Right lobe of liver (tissue), 6 donors: ENCODE measurements at places on chromosomes 2 and 18. TPM values are rescaled to one million over a fixed set of nuclear protein-coding genes. Genes with fewer than 3 reads are reported as not detected.
A peak's percentile ranks its signal among the peaks of the same experiment; 100 is the strongest.

- H3K4me1 ChIP-seq = no peaks in the 10 kb centered on the region
- no peaks in the 10 kb centered on the region for H3K27me3 ChIP-seq
- H3K27ac ChIP-seq = peak overlapping the region; percentile 78
- peak overlapping the region; percentile 76 for H3K4me3 ChIP-seq
- H3K36me3 ChIP-seq = no peaks in the 10 kb centered on the region
Observed at GRCh38 chr18:35289293-35289692, 736 bp downstream of the ZSCAN30 start.

DNA sequence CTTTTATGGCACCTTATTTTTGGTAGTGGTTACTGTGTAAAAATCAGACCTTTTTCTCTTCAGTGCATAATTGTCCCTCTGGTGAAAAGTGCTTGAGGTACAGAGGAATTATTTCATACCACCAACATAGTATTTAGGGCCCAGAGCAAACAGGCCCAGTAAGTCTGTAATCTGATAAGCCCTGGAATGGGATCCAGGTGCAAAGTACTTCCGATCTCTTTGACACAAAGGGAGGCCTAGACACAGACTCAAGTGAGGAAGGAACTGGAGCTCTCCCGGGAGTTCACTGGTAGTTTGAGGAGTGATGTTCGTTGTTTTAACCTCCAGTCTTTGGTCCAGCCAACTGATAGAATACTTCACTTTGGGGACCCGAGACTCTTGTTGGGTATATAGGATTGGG is 57.4 kb downstream of the RAB31 start:
- H3K4me1 ChIP-seq = no peaks in the 10 kb centered on the region
- H3K36me3 ChIP-seq = no peaks in the 10 kb centered on the region
- H3K27me3 ChIP-seq = no peaks in the 10 kb centered on the region
- H3K27ac ChIP-seq = no peak overlapping the region
- DNase-seq = no peak

- no peak for DNase-seq
- no peaks in the 10 kb centered on the region for H3K27me3 ChIP-seq
- H3K36me3 ChIP-seq = no peaks in the 10 kb centered on the region
- H3K4me1 ChIP-seq = no peaks in the 10 kb centered on the region
- H3K27ac ChIP-seq = no peak overlapping the region
Observed at GRCh38 chr2:157471078-157471477, 27.2 kb upstream of the CYTIP start.

GRCh38 chr2:216491793-216492596 is 6.6 kb upstream of the RPL37A start:
- H3K27me3 ChIP-seq = no peaks in the 10 kb centered on the region
- H3K27ac ChIP-seq = no peak overlapping the region
- DNase-seq = no peak
- H3K4me3 ChIP-seq = no peak overlapping the region
- no peaks in the 10 kb centered on the region for H3K36me3 ChIP-seq

DNA sequence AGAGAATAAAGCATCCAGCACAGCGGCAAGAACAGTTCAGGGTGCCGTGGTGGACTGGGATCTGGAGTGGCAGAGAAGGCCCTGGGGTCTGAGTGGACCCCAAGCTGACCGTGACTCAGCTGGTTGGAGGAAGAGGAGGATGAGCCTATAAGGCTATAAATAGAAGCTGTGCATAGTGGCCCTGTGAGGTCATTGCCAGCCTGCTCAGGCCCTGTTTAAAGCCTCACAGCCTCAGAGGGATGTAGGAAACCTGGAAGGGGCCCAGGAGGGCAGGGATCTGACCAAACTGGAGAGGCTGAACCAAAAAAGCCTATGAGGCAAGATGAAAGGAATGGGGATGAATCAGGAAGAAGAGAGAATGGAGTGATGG is 11.3 kb upstream of the DES start:
- no peaks in the 10 kb centered on the region for H3K27me3 ChIP-seq
- no peaks in the 10 kb centered on the region for H3K4me1 ChIP-seq
- H3K4me3 ChIP-seq = no peak overlapping the region
- DNase-seq = no peak

DNA sequence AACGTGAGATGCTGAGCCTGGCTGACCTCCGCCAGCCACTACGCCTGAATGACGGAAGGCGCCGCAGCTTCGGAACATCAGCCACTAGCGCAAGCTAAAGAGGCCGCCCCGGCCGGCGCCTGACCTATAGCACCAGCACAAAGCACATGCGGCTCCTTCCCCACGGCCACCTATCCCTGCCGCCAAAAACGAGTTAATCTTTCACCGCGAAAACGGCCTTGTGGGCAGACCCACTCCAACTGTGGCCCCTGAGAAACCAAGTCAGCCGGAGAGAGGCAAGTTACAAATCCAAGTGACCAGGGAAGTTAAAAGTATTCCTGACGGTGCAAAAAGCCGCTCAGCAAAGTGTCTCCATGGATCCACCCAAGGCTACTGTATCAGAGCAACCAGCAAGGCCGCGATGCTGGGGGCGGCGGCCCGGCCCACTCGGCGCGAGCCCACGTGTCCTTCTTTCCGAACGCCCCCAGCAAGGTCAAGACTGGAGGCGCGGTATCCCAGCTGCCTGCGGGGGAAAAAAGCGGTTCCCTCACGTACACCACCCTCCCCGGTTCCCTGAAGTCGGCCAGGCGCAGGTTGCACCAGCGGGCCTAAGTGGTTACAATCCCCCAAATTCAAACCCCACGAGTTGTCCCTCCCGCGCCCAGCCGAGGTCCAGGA is 575 bp downstream of the HSPD1 start:
- peak overlapping the region; percentile 70 for H3K4me3 ChIP-seq
- no peaks in the 10 kb centered on the region for H3K27me3 ChIP-seq
- peak; percentile 78 for DNase-seq
- peaks cover 5% of the 10 kb centered on the region for H3K36me3 ChIP-seq

DNA sequence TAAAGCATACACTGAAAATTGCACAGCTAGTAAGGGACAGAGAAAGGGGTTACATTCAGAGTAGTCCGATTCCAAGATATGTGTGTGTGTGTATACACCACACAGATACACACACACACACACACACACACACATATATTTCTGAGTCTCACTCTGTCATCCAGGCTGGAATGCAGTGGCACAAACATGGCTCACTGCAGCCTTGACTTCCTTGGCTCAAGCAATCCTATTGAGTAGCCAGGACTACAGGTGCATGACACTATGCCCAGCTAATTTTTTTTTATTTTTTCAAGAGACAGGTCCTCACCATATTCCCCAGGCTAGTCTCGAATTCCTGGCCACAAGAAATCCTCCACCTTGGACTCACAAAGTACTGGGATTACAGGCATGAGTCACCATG is 68.1 kb upstream of the ITPRID2 start:
- no peaks in the 10 kb centered on the region for H3K27me3 ChIP-seq
- H3K4me3 ChIP-seq = no peak overlapping the region
- H3K27ac ChIP-seq = no peak overlapping the region
- no peaks in the 10 kb centered on the region for H3K36me3 ChIP-seq
- DNase-seq = no peak

DNA sequence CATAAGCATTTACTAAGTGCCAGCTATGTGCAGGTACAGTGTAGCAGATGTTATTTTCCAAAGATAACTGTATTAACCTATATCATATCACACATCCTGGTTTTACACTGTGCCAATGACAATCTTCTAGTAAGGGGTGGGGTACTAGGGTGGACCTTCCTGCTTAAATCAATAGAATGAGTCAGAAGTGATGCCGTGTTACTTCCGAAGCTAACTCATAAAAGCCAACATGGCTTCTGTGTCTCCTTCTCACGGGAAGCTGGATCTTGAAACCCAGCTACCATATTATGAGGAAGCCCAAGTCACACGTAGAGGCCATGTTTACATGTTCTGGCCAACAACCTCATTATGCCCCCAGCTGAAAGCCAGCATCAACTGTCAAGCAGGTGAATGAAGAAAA is 59.1 kb downstream of the MRPL33 start:
- H3K27ac ChIP-seq = no peak overlapping the region
- peaks cover 8% of the 10 kb centered on the region for H3K36me3 ChIP-seq
- no peak overlapping the region for H3K4me3 ChIP-seq
- no peak for DNase-seq
- no peaks in the 10 kb centered on the region for H3K4me1 ChIP-seq

GRCh38 chr2:169569948-169570347 is 3.7 kb downstream of the FASTKD1 start:
- DNase-seq = no peak
- H3K27ac ChIP-seq = no peak overlapping the region
- no peaks in the 10 kb centered on the region for H3K36me3 ChIP-seq
- H3K4me1 ChIP-seq = no peaks in the 10 kb centered on the region
- no peaks in the 10 kb centered on the region for H3K27me3 ChIP-seq

- no peak for DNase-seq
- no peaks in the 10 kb centered on the region for H3K27me3 ChIP-seq
- no peaks in the 10 kb centered on the region for H3K36me3 ChIP-seq
- H3K4me1 ChIP-seq = no peaks in the 10 kb centered on the region
- no peak overlapping the region for H3K27ac ChIP-seq
Observed at GRCh38 chr2:67867735-67868134, 195.1 kb downstream of the C1D start.

GRCh38 chr2:59658906-59659635 is 894.4 kb downstream of the BCL11A start:
- no peak overlapping the region for H3K27ac ChIP-seq
- H3K27me3 ChIP-seq = no peaks in the 10 kb centered on the region
- no peaks in the 10 kb centered on the region for H3K4me1 ChIP-seq
- DNase-seq = no peak
- no peaks in the 10 kb centered on the region for H3K36me3 ChIP-seq

GRCh38 chr18:39491408-39491807 is 1925.8 kb upstream of the CELF4 start:
- no peaks in the 10 kb centered on the region for H3K27me3 ChIP-seq
- no peaks in the 10 kb centered on the region for H3K36me3 ChIP-seq
- H3K4me3 ChIP-seq = no peak overlapping the region
- no peaks in the 10 kb centered on the region for H3K4me1 ChIP-seq

DNA sequence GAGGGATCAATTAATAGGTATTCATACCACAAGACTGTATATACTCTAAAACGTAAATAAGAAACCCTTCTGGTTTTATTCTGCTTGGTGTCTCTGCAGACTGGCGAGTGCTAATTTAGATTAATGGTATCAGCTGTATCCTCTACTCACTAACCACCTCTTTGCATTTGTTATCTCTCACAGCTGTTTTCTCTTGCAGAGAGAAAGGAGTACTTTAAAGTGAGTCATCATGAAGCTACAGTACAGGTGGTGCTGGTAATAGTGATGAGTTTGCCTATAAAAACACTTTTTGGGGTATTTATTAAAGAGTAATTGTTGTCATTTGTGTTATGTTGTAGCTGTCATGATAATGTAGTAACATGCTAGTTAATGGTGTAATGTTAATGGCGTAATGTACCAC is 147.7 kb downstream of the NETO1 start:
- no peaks in the 10 kb centered on the region for H3K36me3 ChIP-seq
- H3K4me1 ChIP-seq = no peaks in the 10 kb centered on the region
- no peak overlapping the region for H3K27ac ChIP-seq
- no peak overlapping the region for H3K4me3 ChIP-seq
- no peaks in the 10 kb centered on the region for H3K27me3 ChIP-seq

DNA sequence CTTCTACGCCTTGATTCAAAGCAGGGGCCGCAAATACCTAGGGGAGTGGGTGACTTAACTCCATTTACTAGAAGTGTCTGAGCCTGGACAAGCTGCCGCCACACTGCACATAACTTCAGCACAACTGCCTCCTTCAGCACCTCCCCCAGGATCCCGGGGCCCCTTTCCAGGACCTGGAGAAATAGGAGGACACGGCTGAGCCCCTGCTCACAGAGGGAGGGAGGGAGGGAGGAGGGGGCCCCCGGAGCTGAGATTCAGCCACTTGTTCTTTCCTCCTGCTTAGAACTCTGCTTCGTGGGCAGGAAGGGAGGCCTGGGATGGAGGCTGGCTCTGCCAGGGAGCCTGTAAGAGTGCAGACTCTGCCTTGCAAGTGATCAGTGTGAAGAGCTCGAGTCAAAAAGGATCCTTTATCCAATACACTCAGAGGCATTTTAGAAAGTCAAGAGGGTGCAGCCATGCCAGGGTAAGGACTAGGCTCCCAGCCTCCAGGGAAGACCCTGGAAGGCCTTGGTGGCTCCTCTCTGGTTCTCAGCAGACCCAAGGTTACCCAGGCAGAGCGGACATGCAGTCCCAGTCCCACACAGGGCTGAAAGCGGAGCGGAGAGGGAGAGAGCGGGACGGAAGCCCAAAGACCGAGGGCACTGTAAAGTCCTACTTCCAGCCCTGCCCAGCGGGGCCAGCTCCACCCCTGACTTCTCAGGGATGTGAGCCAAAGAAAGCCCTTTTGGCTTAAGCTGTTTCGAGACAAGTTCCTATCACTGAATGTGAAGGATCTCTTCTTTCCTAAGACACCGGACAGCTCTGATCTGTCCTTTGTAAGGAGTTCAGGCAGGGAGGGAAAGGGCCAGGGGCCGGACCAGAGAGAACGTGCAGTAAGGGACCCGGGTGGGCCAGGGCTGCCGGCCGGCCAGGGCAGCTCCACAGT is 8.6 kb upstream of the ARMC9 start:
- H3K27ac ChIP-seq = peak overlapping the region; percentile 71
- peaks cover 5% of the 10 kb centered on the region for H3K4me1 ChIP-seq
- no peaks in the 10 kb centered on the region for H3K27me3 ChIP-seq
- H3K4me3 ChIP-seq = peak overlapping the region; percentile 31

- H3K4me1 ChIP-seq = no peaks in the 10 kb centered on the region
- DNase-seq = no peak
- no peaks in the 10 kb centered on the region for H3K27me3 ChIP-seq
- H3K27ac ChIP-seq = no peak overlapping the region
- no peaks in the 10 kb centered on the region for H3K36me3 ChIP-seq
Observed at GRCh38 chr2:184339966-184340365, 258.4 kb upstream of the ZNF804A start.

DNA sequence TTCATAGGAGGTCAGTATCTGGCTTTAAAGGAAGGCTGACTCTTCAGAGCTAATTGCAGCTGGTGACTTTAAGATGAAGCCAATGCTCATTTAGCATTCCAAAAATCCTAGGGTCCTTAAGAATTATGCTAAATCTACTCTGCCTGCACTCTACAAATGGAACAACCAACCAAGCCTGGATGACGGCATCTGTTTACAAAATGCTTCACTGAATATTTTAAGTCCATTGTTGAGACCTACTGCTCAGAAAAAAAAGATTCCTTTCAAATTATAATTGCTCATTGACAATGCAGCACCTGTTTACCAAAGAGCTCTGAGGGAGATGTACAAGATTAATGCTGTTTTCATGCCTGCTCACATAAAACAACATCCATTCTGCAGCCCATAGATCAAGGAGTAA is 31.4 kb downstream of the YWHAQ start:
- no peaks in the 10 kb centered on the region for H3K4me1 ChIP-seq
- no peak overlapping the region for H3K27ac ChIP-seq
- H3K27me3 ChIP-seq = no peaks in the 10 kb centered on the region

DNA sequence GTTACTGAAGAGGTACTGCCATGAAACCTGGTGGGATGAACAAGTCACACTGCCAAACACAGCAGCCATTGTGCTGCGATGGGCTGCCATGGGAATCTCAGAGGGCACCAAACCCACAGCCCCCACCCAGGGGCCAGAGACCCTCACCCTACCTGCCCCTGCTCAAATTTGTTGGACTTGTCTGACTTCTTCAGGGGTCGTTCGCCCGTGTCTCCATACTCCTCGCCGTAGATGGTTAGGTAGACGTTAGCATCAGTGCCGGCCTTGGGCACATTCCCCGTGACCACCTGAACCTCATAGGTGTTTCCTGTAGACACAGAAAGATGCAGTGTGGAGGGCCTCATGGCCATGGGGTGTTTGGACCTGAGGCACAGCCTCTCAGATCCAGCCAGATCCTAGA is 97.7 kb downstream of the LOXHD1 start:
- no peaks in the 10 kb centered on the region for H3K27me3 ChIP-seq
- no peak for DNase-seq
- H3K4me3 ChIP-seq = no peak overlapping the region
- no peaks in the 10 kb centered on the region for H3K4me1 ChIP-seq
- no peaks in the 10 kb centered on the region for H3K36me3 ChIP-seq

Gene COBLL1
- total RNA-seq = 82.3 TPM

Gene STPG4
- not detected for total RNA-seq
